ENCODE measurements at places on chromosomes 1 and 21.
A peak's percentile ranks its signal among the peaks of the same experiment; 100 is the strongest.

DNA sequence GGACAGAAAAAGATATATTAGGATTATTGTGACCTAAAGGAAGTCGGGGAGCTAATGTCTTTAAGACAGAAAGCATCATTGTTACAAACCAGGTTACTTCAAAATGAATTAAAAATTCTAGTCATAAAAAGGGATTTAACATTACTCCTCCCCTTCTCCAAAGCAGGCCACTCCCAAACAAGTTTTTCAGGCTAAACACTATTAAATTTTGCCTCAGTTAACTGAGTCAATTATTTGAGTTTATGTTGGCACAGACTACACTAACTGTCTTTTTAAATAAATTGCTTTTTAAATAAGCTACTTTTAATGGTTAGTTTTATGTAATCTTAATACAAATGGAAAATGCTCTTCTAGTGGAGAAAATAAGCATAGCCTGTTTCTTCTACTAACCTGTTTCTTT, 395.0 kb upstream of the DUSP10 start:
- no peak for DNase-seq

DNA sequence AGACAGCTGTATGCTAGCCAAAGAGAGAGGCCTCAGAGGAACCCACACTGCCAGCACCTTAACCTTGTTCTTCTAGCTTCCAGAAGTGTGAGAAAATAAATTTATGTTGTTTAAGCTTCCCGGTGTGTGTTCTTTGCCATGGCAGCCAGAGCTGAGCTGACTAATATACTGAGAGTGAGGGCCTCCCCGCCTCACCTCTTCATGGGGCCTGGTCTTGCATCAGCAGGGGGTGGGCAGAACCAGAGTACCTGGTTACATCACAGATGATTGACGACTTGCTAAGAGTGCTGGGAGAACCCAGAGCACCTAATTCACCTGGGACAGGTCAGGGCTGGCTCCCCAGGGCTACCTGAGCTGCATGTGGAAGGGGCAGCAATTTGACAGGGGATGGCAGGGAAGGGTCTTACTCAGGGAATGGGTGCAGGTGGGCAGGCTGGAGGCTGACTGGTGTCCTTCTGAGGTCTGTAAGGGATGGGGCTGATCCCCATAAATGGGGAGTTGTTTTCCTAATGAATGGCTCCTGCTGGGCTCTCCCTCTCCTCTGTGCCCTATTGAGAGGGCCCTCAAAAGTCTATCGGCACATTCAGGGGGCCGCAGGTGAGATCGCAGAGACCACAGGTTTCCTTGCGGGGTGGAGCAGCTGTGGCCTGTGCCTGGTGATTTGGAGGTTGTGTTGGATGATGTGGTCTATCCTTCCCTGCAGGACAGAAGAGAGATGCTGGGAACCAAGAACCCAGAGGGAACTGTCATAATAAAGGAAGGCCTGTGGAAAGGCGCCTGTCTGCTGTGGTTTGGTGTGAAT, 60.6 kb upstream of the ETV3 start:
- DNase-seq, result no peak

DNA sequence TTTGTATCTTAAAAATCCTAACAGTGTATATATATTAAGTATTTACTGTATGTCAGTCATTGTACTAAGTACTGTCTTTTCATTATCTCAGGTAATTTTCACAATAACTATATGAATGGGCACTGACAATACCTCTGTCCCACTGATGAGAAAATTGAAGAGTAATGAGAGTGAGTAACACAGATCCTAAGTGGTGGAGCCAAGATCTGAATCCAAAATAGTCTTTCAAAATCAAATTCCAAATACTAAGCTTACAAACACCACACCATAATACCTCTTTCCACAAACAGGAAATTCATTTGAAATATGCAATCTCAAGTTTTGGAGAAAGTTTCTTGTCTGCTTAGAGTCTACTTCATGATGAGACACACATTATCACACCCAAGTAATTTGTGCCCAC, 105.9 kb upstream of the EDEM3 start:
- DNase-seq, result no peak

GRCh38 chr1:21823980-21824702, 12.1 kb downstream of the LDLRAD2 start:
- DNase-seq, result no peak

DNA sequence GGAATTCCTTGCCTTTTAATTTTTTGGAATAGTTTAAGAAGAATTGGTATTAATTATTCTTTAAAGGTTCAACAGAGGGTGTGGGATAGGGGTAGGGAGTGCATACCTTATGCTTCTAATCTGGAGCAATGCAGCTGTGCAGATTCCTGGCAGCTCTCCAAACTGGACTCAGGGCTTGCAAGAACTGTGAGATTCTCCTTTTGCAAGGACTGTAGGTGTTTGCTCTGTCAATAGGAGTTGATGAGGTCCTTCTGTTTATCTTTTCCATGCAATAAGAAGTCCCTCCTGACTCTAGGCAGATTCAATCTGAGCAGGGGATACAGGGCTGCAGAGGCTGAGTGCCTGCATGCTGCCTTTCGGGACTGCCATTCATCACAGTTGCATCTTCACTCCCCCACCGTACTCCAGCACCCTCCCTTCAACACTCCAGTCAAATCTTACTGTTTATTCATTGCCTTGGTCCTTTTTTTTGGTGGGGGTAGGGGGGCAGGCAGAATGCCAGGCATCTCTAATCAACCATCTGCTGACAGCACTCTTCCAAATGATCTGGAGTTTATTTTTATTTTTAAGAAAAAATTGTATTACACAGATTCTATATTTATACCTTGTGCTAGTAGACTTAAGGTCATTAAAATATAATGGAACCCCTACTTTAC, 122.3 kb downstream of the DISC1 start:
- no peak for DNase-seq

GRCh38 chr1:226436472-226436854, 28.6 kb upstream of the PARP1 start:
- no peak for DNase-seq

GRCh38 chr1:67371681-67372080, 58.5 kb downstream of the SERBP1 start:
- no peak for DNase-seq

DNA sequence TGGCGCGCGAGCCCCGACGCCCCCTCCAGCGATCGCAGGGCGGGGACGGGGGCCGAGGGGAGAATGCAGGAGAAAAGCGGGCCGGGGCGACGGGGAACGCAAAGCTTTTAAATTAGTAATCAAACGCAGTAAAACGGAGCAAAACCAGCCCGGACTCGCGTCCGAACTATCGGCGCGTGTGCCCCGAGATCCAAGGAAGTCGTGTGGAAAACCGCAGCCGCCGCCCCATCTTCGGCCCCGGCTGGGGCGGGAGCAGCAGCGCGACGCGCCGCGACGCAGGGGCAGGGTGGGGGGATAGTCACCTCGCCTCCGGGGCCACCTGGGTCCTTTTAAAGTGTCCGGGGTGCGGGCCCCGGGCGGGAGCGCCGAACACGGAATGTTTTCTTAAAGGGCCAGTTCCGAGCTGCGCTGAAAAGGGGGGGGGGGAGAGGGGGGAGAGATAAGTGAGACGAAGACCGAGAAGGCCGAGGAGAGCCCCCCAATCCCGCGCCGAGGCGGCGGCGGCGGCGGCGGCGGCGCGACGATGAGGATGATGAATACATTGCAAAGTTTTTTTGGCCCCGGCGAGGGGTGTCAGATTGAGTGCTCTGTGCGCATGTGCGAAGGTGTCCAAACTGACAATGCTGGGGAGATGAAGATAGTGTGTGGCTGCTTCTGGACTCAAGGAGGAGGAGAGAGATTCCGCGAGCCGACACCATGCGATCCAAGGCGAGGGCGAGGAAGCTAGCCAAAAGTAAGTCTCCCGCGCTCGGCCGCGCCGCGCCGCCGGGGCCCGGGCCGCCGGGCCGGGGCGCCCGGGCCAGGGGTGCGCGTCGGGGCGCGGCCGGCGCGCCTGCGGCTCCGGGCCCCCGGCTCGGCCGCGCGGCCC, at the start of gene PRDM16:
TSS of gene PRDM16 (plus strand) at position 640 of the 868 bp plus-strand sequence. CDS start at position 697, 57 bp downstream.
- DNase-seq, result peak; percentile 19

- no peak for DNase-seq
These were observed 3.7 kb downstream of the GJB4 start for GRCh38 chr1:34763142-34763781.

DNA sequence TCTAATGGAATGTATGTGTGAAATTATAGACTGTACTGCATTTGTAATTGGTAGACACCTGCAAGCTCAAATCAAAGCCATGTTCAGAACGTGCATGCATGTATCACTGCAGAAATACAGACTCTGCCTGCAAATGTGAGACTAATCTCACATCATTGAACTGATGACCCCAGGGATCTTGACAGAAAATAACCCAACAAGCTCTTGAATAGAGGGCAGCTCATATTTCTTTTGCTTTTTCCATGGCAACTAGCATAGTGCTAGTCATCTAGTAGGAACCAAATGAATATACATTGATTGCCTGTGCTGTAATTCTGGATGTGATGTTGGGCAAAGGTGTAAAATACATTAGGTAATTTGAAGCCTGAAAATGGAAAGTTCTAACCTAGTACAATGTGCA, 62.4 kb downstream of the PTPRC start:
- no peak for DNase-seq

GRCh38 chr21:26782747-26783146, 62.5 kb downstream of the ADAMTS1 start:
- no peak for DNase-seq

DNA sequence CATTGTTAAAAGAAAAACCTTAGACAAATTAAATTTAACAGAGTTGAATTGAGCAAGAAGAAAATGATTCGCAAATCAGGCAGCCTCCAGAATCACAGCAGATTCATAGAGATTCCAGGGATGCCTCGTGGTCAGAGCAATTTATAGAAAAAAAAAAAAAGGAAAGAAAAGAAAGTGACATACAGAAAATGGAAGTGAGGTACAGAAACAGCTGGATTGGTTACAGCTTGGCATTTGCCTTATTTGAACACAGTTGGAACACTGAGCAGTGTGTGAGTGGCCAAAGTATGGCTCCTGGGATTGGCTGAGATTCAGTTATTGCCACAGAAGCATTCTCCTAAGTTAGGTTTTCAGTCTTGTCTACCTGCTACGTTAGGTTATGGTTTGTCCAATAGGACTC, 9.1 kb upstream of the C21orf91 start:
- DNase-seq, result no peak

DNA sequence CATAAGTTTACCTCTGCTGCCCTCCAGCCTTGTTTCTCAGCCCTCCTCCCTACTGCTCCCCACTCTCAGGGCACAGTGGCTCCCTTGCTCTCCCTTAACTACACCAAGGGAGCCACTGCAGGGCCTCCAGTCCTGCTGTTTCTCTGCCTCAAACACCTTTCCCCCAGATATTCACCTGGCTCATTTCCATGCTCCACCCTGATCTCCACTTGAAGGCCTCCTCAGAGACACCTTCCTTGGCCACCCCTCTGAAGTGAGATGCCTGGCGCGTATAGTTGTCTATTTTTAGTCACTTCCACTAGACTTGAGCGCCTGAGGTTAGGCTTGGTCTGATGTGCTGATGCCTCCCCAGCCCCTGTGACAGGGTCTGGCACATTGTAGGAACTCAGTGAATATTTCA, 34.9 kb downstream of the SEC16B start:
- no peak for DNase-seq

GRCh38 chr1:228373004-228373680, 33.5 kb downstream of the TRIM11 start:
- no peak for DNase-seq

DNA sequence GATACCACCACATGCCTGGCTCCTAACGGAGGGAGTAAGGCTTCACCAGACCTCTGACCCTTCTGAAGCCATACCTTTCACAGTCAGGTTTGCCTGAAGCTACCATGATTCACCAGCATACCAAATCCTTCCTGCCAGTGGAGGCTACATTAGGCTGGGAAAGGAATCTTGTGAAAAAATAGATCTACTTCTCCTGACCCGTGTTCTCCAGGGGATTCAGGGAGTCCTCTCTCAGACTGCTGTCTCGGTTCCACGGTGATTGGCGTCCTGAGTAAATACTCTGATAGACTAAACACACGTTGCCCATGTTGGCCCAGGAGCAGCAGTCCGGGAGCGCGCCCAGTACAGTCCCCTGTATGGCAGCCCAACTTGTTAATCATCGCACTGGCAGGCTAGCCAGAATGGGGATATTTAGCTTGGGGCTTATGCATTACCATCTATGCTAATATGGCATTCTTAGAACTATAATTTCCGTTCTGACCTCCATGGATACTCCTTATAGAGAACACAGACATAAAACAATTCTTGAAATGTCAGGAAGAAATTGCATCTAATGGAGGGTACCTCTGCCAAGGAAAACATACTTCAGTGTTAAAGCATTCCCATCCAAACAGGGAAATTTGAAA, 173.2 kb downstream of the ROR1 start:
- no peak for DNase-seq

DNA sequence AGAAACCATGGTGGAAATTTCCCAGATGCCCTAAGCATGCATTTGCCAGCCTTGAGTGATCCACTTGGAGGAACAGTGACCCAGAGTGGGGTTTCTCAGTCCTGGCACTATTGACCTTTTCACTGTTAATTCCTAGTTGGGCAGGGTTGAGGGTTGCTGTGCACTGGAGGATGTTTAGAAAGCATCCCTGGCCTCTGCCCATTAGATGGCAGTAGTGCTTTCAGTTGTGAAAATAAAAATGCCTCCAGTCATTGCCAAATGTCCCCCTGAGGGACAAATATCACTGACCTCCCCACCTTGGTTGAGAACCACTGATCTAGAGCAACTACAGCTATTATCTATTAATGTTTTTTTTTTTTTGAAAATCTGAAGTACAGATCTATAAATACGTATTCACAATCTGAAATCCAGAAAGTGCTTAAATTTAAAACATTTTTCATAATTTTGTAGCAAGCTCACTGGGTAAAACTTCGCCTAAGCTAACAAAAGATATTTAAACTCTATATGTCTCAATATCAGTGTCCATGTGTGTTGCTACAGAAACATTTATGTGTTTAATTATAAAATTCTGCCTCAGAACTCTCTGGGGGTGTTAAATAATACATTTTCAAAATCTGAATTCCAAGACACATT, 27.3 kb downstream of the F3 start:
- DNase-seq, result no peak

- DNase-seq, result no peak
These were observed 96.1 kb upstream of the VAMP3 start for GRCh38 chr1:7674972-7675371.

GRCh38 chr1:77538956-77539518, 143.4 kb downstream of the ZZZ3 start:
- DNase-seq, result no peak

GRCh38 chr1:189438808-189439207, 1038.9 kb downstream of the BRINP3 start:
- no peak for DNase-seq

- DNase-seq, result no peak
These were observed 7.7 kb upstream of the KLHL12 start for GRCh38 chr1:202934755-202935154.

GRCh38 chr1:12194666-12195216, 27.9 kb downstream of the TNFRSF1B start:
- no peak for DNase-seq

All from stimulated activated CD4-positive, alpha-beta T cell treated with anti-CD3 and anti-CD28 coated beads, Interleukin-2, amount 100 ng/mL, for 48 hours (primary cell).